AML-193 (cell line): ENCODE measurements at places on chromosomes 7 and 10.

DNA sequence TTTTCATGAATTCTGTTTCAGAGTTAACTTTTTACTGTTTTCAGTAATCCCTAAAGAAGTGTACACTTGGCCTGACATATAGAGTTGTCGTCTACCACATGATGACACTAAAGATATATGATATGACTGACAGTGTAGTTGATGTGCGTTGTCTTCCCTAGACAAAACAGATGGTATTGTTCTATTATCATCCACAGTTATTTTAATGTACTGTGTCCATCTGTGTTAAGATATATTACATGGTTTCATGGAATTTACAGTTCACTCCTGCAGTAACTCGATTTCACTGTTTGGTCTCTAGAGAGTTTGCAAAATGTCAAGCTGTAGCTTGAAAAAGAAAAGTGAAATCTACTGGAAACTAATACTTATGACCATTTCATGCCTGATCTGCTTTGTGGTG, 18.1 kb downstream of the FOXP2 start:
- no peak for DNase-seq

- no peak for DNase-seq
These were observed at the start of gene C1QL3 for GRCh38 chr10:16521311-16522016. Gene C1QL3, minus strand, starts transcription at chr10:16521879. Its CDS starts 814 bp downstream, at chr10:16521065.

DNA sequence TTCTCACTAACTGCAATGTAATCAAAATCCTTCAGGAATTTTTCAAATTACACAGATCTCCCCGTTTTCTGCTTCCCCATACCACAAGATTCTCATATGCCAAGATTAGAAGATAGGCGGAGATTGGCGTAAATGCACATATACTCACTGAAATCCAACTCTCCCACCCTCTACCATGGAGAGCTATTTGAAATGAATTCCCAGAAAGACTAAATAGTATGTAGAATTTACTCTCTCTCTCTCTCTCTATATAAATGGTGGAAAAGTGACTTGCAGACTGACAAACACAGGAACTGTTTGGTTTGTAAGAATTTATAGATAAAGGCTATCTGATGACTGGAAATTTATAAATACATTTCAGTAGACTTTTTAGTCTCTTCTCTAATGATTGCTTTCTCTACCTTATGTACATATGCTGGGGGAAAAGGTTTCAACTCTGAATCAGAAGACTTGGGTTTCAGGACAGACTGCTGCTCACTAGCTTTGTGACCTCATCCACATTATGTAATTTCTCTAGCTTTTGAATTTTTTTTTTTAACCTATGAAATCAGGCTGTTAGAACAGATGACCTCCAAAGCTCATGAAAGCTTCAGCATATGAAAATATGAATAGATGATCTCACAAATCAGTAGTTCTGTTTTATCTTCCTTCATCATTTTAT, 67.8 kb upstream of the CSTF2T start:
- no peak for DNase-seq

- DNase-seq, result no peak
These were observed 63.3 kb downstream of the PODXL start for GRCh38 chr7:131493081-131493480.

DNA sequence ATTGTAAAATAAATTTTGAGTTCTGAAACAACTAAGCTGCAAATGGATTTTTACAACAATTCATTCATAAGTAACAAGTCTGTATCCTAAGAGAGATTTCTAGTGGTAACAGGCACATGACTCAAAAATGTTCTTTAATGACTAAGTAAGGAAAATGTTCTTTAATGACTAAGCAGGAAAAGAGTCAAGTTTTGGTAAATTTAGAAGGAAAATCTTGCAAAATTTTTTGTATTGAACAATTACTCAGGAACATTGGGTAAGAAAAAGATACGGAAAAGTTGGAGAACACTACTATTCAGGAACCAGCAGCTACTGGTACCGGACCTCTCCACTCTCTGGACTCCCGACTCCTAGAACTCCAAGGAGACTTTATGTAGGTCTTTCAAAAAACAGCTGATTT, 33.5 kb downstream of the HYCC1 start:
- DNase-seq, result no peak

- no peak for DNase-seq
These were observed 57.8 kb downstream of the GAD2 start for GRCh38 chr10:26274391-26274790.

GRCh38 chr7:98210513-98211220, 572 bp upstream of the BHLHA15 start:
- no peak for DNase-seq

DNA sequence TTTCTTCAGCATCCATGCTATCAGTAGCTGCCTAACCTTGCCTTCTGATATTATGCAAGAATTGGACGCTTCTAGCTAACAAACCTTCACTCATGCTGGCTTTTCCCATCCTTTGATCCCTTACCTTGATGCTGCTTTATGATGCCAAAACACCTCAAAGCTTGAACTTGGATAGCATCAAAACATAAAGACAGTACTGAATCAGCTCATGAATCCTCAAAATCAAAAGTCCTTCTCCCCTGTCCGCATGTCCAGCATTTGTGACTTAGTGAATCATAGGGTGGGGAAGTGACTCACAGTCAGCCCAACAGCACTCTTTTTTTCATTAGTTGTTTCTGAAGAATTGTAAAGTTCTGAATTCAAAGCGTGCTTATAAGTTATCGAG, 89.5 kb upstream of the PIK3CG start:
- no peak for DNase-seq

DNA sequence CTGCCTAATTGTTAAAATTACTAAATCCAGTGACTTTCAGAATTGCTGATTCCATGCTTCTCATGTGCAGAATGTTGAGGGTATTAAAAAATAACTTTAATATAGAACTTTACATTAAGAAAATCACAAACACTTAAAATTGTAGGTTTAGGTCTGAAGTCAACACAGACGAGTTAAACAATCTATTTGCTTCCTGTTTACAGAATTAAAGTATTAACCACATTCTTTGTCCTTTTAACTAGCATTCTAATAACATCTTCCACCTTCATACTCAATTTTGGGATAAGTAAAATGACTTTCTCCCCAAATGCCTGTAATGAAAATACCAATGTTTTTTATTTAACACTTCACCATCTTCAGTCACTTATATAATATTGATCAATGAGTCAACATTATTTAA, 2.2 kb downstream of the ITGB1 start:
- DNase-seq, result no peak
